ENCODE measurements at places on chromosomes 16 and 17.
A peak's percentile ranks its signal among the peaks of the same experiment; 100 is the strongest.

DNA sequence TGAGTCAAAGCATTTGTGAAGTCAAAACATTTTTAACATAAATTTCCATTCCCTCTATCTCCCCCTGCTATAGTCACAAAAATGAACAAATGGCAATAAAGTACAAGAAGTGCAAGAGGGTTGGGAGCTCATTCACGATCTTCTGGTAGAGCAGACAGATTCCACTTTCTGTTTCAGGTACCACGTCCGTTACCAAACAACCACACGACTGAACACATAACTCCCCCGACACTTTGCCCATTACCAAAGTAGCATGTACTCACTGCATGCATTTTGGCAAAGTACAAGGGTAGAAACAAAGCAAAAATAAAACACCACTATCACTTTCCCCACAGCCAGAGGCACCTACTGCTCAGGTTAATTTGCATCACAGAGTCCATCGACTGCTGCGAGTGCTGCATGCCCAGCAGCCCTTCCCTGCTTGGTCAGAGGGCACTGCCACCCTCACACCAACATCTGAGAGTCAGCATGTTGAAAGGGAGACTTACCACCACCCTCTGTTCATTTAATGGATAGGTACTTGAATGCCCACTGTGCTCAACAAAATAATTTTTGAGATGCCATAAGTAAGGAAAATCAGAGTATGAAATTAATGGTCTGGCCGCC, 150.3 kb upstream of the AXIN2 start:
- DNase-seq = no peak

DNA sequence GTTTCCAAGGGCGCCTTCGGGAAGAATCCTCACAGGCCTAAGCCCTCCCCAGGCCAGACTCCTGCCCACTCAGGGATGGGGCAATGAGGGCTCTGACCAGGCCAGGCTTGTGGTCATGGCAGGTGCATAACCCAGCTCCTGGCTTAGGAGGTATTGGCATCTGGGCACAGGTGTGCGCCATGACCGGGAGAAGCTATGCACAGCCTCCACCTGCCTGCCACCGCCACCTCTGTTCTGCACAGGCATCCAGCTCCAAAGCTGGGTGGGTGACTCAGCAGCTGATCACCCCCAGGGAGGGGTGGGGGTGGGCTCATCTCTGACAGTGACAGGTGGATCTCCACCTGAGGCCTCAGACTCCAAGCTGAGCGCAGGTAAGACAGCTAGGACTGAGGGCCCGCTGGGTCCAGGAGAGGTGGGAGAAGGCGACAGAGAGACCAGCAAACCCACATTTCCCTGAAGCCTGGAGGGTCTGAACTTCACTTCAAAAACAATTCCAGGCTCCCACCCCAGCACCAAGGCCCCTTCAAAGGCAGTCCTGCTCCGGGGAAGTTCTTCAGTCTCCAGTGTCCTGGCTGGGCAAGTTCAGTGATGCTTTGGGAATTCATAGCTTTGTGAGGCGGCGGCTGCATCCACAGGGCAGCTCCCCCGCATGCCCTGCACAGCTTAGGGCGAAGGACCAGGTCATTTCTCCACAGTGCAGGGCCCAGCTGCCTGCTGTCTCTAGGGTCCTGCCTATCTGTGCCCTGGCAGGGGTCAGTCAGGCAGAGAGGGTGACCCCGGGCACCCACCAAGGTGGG, 121.6 kb upstream of the SMURF2 start:
- DNase-seq = no peak

GRCh38 chr17:50200457-50201275, 765 bp downstream of the COL1A1 start:
- peak; percentile 70 for DNase-seq

DNA sequence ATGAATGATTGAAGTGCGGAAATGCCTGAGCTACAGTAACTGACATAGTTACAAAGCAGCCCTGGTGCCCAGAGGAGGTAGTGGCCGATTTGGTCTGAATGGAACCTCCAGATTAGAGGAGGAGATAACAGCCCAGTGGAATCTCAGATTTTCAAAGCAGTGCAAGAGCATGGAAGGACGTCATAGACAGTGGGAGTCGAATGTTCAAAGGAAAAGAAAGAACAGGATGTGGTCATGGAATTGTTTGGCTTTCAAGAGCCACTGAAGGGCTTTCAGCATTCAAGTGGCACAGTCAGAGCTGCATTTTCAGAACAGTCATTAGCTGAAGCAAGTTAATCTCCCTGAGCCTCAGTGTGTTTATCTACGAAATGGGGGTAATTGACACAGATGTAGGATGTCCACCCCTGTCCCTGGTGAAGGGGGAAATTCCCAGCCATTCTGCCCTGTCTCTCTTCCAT, 104.6 kb upstream of the CACNG3 start:
- DNase-seq = no peak

DNA sequence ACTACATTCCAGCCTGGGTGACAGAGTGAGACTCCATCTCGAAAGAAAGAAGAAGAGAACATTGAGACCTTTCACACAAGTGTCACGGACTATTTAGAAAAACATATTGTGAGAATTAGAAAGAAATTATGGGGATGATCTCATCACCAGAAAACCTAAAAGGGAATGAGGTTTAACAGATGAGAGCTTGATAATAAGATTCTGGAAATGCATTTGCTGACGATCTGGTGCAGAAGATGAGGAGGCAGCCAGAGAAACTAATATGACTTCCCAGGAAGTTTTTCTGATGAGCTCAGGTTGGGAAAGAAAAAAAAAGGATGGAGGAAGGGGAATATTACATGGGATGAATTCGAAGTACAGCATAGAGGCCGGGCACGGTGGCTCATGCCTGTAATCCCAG, 10.8 kb upstream of the APOH start:
- no peak for DNase-seq

GRCh38 chr16:79599256-79599836, 1.2 kb downstream of the MAF start:
- DNase-seq = no peak

- DNase-seq = no peak
These were observed 59.0 kb upstream of the TNRC6C start for GRCh38 chr17:77899498-77899897.

DNA sequence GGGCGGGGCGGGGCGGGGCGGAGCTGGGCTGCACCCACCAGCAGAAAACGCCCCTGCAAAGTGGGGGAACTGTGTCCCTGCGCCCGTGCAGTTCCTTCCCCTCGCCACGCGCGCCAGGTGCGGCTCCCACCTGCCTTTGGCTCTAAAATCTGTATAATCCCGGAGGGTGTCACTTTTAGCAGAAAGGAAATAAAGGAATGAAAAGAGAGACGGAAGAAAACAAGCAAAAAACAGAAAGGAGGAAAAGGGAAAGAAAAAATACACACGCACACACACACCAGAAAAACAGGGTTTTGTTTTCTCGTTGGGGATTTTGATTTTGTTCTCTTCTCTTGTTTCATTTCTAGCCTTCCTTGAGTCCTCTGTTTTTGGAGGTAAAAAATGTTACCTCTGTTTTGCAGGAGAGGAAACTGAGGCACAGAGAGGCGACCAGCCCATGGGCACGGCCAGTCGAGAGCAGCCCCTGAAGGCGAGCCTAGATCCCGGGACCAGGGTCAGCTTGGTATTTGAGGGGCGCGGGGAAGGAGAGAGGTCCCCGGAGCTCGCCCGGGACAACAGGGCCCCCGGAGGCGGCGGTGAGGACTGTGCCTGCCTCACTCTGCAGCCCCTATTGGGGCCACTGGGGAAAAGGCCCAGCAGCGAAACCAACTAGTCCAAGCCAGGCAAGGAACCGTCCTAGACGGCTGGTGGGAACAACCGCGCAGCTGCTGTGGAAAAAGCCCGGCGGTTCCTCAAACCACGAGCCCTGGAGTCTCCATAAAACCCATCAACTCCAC, 594 bp upstream of the CARHSP1 start:
- DNase-seq = no peak

DNA sequence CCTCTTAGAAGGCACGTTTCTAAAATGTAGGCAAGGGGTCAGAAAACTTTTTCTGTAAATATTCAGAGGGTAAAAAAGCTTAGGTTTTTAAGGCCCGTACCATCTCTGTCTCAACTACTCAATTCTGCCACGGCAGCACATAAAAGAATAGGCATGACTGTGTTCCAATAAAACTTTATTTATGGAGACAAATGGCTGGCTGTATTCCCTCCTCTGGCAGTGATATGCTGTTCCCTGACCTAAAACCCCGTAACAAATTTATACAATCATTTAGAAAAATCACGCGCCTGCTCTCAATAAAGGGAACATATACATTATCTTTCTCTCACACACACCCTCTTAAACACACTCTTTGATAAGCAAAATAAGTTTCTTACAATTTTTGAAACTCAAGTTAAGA, 138.7 kb downstream of the ZFHX3 start:
- DNase-seq = no peak

- no peak for DNase-seq
These were observed 35.7 kb upstream of the METTL9 start for GRCh38 chr16:21563676-21564075.

- no peak for DNase-seq
These were observed 9.6 kb upstream of the APPBP2 start for GRCh38 chr17:60535382-60536279.

GRCh38 chr17:17196776-17197175, 9.4 kb downstream of the PLD6 start:
- DNase-seq = no peak

DNA sequence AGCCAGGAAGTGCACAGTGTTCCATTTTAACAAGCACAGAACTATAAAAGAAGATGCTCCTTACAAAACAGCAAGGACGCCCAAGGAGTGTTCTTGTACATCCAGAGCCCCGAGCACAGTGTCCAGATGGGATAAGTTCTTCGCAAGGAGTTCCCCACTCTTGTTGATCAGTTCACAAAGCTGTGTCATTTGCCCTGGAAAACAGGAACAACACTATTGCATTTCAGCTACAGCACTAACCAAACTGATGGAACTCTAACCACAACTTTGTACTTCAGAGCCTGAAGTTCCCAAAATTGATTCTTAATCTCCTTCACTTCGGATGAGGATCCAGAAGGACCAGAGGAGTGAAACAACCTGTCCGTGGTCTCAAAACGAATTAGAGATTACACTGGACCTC, 5.1 kb downstream of the COPS3 start:
- no peak for DNase-seq

DNA sequence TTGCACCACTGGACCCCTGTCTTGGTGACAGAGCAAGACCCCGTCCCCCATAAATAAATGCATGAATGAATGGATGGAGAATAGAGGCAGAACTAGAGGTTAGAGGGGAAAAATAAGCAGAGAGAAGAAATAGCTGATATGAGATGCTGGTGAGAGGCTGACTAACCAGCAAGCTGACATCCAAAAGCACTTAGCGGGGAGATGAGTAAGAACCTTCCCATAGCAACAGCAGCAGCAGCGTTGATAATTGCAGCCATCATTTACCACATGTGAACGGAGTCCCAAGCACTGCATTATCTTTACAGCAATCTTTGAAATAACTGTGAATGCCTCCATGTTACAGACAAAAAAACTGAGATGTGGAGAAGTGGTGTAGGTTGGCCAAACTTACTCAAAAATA, 777.3 kb upstream of the EEF2KMT start:
- no peak for DNase-seq

GRCh38 chr16:69351309-69352027, at the start of gene TMED6:
Gene TMED6, minus strand, starts transcription at chr16:69351786. Its CDS starts 33 bp downstream, at chr16:69351753.
- DNase-seq = no peak

GRCh38 chr17:81388091-81388611, 7.1 kb upstream of the BAHCC1 start:
- DNase-seq = no peak

DNA sequence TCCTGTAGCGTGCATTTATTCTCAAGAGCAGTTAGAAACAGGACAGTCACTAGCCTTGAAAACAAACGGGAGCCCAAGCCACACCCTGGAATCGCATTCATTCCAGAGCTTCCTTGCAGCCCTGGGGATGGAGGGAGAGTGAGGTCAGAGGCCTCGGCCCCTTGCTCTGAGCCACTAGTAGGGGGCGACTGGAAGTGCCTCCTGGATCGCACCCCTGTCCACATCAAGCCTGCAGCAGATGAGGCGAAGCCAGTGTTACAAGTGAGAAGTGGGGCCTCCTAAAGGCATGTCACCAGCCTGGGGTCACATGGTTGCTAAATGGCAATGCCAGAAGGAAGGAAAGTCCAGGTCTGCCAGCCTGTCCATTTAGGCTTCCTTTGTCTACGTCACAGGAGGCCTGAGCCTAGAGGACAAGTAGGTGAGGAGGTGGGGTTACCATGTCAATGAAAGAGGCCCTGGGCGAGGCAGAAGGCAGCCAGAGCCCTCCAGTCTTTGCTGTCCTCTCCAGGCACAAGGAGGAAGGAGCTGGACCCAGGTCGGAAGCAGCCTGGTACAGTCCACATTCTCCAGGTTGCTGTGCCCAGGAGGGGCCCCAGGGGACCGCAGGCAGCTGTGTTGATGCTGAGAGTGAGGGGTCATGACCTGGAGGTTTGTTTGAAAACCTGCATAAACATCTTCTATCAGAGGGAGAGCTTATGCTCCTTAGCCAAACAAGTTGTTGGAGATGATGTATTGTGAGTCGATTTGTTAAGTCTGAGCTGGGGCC, 3.0 kb upstream of the RCVRN start:
- DNase-seq = no peak

DNA sequence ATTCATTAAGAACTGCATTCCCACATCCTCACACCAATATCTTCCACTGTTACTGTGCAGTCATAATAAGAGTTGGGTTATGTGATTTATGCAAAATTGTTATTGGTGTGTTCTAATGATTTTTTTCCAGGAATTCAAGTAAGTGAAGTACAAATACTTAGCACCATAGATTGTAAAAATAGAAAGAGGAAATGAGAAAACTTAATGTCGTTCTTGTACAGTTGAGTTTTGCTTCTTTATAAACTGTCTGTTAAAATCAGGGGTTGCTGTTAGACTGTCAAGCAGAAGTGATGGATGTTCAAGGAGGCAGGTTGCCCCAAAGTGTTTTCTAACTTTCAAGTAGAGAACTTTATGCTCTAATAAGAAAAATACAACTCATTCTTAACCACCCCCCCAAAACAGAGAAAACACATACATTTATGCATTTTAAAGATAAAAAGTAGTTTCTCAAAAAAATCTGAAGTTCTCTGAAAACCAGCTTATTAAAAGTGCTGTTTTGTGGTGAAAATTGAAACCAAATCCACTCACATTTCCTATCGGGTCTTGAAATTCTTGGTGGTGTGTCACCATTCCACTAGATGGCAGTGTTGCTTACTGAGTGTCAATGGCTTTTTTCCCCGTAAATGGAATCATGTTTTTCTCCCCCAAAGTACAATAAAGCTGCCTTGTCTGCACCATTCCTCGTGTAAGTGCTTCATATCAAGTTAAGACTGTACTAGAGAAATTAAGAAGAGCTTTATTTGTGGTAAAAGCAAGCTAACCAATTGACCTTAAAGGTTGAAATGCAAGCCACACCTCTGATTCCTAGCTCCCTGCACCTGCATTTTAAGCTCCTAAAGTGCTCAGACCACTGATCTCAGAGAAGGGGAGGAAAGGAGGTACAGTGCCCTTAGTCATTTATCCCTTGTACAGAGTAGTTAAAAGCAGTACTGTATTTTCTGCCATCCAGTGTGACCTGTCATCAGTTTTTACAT, 4.7 kb upstream of the IGSF6 start:
- no peak for DNase-seq

GRCh38 chr17:69213059-69213813, 15.4 kb downstream of the ABCA10 start:
- DNase-seq = no peak

- no peak for DNase-seq
These were observed 439.8 kb downstream of the UTP18 start for GRCh38 chr17:51700011-51700760.
